ENCODE measurements at places on chromosomes 12 and 14. TPM values are rescaled to one million over a fixed set of nuclear protein-coding genes. Genes with fewer than 3 reads are reported as not detected.

The CCDC38 gene
- not detected for total RNA-seq

The SDR9C7 gene
- not detected for total RNA-seq

The KRT6C gene
- total RNA-seq, result not detected

DNA sequence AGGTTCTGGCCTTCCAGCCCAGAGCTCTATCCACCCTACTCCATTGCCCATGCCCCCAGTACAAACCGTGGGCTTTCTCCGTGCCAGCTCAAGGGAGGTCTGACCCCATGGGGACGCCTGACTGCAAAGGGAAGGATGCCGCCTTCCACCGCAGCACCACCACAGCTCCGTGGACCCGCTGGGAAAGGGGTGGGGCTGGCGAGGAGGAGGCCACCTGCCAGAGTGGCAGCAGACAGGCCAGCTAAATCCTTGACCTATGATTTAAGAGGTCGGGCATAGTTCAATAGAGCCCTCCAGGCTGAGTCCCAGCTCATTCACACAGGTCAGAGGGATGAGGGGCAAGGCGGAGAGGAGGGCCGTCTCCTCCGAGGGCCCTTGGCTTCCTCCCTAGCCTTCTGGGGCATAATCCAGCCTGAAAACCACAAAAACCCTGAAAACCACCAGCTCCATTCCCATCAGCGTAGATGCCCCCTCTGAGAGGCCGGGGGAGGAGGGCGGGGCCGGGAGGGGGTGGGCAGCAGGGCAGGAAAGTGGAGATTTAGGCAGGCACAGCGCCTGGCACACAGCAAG lies 14.9 kb upstream of the FIGNL2 start:
- no peak for DNase-seq

GRCh38 chr12:86735851-86736250 lies 479.7 kb upstream of the MGAT4C start:
- DNase-seq, result no peak

GRCh38 chr14:97625477-97625876 lies 828.3 kb downstream of the VRK1 start:
- no peak for DNase-seq

DNA sequence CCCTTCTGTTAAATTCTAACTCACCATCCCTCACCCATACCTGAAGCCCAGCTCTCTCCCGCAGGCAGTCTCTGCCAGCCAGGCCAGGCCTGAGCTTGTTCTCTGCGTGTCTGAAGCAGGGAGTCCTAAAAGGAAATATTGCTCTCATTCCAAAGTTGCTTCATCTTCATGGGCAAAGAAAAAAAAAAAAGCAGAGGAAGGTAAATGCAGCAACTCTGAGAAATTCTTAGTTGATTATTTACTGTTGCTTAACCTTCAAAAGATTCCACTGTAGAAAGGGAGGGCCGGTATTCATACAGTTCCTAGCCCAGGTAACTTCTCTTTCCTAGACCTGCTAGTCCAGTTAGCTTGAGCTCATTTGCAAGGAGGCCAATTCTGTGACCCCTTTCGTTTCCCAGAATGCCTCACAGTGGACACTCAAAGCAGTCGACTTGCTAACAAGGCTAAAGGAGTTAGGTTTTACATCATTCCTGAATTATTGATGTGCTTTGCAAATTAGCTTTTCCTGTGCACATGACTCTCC lies 193.5 kb upstream of the EEA1 start:
- no peak for DNase-seq

DNA sequence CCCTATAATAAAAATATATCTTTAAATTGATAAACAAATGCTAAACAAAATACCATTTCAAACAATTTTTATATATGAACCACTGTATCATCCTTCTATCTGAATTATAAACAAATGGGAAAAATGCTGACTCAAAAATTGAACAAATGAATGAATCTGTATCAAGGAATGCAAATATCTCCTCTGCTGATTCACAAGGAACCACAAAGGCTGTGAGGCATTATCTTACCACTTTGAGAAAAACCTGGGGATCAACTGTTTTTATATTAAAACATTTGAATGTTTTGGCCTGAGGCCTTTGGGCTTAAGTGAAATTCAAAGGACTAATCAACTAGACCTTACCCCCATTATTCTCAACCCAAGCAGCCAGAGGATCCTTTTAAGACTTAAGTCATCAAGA lies 86.3 kb downstream of the EML5 start:
- DNase-seq, result peak; percentile 70

- no peak for DNase-seq
Observed at GRCh38 chr12:118964988-118965387, 16.4 kb upstream of the SRRM4 start.

DNA sequence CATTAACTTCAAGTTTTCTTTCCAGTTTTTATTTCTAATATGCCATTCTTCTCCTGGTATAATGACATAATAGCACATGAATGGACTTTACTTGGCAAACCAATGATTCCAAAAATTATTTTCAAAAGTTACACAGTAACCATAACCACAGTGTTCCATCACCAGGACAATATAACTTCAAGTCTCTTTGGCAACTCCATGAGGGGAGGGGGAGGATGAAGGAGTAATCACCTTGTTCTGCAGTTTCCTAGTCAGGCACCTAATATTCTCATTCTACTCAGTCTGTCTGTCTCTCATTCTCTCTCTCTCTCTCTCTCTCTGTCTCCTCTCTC lies 66.6 kb downstream of the BTG1 start:
- DNase-seq, result no peak

- no peak for DNase-seq
Observed at GRCh38 chr12:19553175-19553574, 113.9 kb downstream of the AEBP2 start.

DNA sequence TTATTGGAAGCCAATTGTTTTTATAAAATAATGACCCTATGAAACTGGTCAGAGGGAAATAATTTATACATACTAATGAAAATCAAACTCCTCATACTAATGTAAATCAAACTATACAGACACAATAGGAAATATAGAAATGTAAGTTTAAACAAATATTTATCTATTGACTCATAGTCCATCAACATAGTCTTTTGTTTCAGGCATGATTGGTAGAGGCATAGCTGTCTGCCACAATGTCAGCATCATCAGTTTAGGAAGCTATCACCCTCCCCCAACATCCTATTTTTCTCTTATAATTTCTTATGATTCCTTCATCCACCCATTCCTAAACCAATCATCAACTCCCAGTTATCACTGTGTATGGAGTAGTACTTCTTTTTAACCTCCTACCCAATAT lies 117.7 kb downstream of the SLC38A6 start:
- no peak for DNase-seq

DNA sequence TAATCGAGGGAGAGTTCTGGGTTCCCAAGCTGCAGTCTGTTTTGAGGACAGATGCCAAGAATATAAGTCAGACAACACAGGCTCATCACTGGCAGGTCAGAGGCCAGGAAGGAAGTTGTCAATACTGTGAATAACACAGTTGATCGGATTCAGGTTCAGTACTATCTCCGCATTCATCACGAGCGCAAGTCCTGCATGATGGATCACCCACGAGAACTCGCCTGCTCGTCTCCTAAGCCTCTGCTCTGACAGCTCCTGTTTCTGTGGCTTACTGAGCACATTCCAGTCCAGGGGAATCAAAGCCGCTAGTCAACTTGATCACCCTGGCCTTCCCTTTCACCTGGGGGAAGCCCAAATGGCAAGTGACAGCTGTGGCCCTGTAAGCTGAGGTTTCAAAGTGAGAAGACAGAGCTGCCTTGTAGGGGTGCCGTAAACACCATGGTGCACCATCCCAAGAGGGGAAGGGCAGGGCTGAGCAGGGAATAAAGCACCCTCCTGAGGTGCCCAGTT lies 60.1 kb upstream of the DICER1 start:
- no peak for DNase-seq

Data from IMR-90 (cell line).